ENCODE measurements at places on chromosomes 4 and X.
A peak's percentile ranks its signal among the peaks of the same experiment; 100 is the strongest.

- no peak for DNase-seq
Measured at GRCh38 chrX:45773572-45773971, 572.9 kb upstream of the DIPK2B start.

- DNase-seq: no peak
Measured at GRCh38 chrX:110146521-110146920, 143.6 kb downstream of the TMEM164 start.

GRCh38 chr4:140042634-140043033 is 111.3 kb downstream of the MAML3 start:
- no peak for DNase-seq

DNA sequence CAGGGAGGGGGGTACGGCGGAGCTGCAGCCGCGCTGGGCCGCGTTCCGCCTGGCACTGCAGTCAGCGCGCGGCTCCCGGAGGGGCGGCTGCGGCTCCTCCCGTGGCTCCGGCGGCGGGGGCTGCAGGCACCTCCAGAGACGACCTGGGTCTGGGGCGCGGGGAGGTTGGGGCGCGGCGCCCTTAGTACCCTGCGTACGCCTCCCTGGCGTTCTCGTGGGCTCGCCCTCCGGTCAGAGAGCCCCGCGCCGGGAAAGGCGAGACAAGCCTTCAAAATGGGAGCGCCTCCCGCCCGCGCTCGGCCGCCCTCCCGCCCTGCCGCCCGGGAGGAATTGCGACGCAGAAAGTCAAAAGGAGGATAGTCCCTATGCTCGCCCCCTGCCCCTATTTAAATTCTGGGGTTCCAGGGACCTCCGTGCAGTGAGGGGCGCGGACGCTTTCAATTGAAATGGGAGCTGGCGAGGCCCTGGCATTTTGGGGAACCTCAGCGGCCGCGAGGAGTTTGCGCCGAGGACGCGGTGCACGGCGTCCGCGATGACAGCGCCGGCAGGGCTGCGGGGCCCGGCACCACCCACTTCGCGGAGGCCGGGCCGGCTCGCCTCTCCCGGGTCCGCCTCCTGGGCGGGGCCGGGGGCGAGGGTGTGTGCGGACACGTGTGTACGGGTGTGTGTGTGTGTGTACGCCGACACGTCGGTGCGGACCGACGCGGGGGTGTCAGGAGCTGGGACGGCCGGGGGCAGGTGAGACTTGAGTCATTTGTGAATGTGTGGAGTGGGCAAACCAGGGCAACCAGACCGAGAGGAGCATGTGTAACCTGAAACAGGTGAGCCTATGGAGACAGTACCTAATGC is 544 bp downstream of the HERC3 start:
- peak; percentile 77 for DNase-seq
